ENCODE measurements at places on chromosomes 7 and 10.

DNA sequence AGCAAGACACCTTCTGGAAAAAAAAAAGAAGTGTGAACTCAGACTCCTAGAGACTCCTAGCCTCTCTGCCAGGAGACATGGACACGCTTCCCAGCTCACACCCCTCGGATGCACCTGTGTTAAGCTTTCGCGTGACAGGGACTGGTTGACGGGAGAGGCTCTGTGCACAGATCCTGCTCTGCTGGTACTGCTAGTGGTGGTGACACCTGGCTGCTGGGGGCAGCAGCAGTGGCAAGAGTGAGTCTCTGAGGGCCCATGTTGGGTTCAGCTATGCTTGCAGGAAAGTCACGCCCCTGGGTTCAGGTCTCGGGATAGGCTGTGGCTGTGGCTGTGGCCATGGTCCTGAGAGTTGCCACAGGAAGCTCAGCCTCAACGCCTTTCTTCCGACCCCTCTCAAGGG, 81.1 kb downstream of the XRCC2 start:
- DNase-seq, result peak; percentile 34

GRCh38 chr7:51013861-51014511, 231.3 kb upstream of the GRB10 start:
- DNase-seq, result peak; percentile 60

GRCh38 chr7:30708983-30709382, 26.7 kb upstream of the CRHR2 start:
- DNase-seq, result peak; percentile 92

DNA sequence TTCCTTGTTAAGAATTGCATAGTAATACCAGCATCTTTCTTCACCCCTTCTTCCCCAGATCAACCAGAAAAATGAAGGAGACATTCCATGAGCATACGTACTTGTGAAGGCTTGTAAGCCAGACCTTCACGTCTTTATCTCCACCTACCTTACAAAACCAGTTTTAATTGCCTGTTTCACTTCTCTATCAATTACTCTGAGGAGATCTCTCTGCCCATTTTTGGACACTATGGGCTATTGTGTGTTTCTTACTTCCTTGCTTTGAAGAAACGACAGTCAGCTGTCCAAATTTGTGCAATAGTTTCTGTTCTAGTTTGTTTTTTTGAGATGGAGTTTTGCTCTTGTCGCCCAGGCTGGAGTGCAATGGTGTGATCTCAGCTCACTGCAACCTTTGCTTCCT, 349.7 kb upstream of the MBL2 start:
- DNase-seq, result no peak

- DNase-seq, result no peak
These were observed 118.0 kb downstream of the OTUD1 start for GRCh38 chr10:23556727-23557440.

- no peak for DNase-seq
These were observed 155.0 kb downstream of the RTKN2 start for GRCh38 chr10:62113680-62114079.

GRCh38 chr10:44297963-44298362, 86.9 kb downstream of the CXCL12 start:
- DNase-seq, result no peak

DNA sequence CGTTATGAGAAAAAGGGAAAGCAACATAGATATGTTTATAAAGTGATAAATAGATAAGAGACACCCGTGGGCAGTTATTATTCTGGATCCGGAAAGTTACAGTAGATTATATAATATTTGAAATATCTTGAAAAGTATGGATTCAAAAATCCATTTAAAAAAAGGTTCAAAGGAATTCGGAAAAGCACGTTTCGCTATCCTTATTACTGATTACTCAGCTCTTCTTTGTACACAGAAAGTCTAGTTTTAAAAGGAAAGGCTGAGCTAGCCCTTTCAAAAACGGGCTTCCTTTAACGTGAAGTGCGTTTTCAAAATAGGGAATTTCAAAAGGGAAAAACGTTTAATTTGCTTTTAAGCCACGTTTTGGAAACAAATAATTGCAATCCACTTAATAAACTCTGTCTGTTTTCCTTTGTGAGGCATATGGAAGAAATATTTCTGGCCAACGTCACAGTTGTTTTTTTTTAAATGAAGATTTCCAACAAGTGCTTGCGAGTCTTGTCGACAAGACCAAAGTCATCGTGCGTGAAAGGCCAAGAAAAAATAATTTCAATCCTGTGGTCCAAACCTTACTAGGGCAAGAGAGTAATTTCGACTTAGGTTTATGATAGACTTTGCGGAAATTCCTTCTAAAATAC, 2.2 kb upstream of the SKIDA1 start:
- DNase-seq, result no peak

GRCh38 chr7:152443586-152443985, 7.8 kb upstream of the KMT2C start:
- no peak for DNase-seq

DNA sequence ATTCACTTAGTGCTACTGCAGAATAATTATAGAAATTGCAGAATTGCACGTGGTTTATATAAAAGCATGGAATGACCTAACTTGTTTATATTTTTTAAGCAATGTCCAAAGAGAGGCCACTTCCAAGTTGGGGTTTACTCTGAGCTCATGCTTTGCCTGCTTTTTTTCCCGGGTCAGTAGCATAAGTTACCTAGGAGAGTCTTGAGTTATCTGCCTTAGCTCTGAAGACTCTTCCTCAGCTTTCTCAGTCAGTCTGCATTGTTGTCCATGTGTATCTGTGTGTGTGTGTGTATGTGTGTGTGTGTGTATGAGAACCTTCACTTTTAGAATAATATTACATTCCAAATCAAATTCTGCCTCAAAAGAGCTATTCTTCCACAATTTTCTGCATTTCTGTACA, 239.5 kb upstream of the TCF7L2 start:
- no peak for DNase-seq

DNA sequence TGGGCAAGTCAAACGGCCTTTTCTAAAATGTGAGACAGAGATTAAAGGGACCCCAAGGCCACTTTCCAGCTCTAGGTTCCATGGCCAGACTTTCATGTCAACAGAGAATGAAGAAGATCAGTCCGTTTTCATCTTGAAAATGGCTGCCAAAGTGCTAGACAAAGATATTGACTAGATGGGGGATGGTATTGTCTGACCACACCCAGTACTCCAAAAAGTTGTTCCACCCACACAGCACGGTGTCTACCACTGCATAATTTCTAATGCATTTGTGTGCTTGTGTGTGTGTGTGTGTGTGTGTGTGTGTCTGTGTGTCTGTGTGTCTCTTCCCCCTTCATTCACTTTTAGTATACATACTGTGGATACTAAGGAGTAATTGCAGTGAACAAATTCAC, 1.3 kb downstream of the COL1A2 start:
- DNase-seq, result no peak

GRCh38 chr7:131786204-131786603, 229.8 kb upstream of the PODXL start:
- DNase-seq, result no peak

GRCh38 chr7:39560408-39560807, 5.8 kb upstream of the YAE1 start:
- DNase-seq, result no peak

- DNase-seq, result no peak
These were observed 41.1 kb downstream of the ZC3HC1 start for GRCh38 chr7:130009848-130010688.

DNA sequence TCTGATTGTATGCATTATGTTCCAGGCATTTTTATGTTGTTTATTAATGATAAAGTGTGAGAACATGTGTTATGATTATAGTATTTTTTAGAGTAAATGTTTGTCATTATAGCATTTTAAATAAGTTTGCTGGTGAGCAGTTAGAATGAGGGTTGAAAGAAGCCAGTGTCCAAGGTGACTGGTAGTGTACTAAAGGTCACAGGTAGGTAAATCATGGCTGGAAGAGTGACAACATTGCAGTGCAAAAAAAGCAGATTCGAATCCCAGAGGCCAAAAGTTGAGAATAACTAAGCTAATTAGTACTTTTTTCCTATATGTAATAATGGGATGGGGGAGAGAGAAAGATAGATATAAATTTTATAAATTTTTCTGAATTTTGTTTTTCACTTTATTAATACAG, 44.0 kb downstream of the RSBN1L start:
- DNase-seq, result no peak

- no peak for DNase-seq
These were observed 10.4 kb upstream of the NACAD start for GRCh38 chr7:45098983-45099839.

DNA sequence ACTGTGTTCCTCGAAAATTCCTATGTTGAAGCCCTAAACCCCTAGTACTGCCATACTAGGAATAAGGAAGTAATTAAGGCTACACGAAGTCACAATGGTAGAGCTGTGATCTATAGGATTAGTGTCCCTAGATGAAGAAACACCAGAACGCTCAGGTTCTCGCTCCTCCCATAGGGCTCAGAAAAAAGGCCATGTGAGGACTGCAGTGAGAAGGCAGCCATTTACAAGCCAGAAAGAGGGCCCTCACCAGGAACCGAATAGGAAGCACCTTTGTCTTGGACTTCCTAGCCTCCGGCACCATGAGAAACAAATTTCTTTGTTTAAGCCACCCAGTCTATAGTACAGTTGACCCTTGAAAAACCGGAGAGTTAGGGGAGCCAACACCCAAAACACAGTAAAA, 46.2 kb downstream of the CACUL1 start:
- no peak for DNase-seq

DNA sequence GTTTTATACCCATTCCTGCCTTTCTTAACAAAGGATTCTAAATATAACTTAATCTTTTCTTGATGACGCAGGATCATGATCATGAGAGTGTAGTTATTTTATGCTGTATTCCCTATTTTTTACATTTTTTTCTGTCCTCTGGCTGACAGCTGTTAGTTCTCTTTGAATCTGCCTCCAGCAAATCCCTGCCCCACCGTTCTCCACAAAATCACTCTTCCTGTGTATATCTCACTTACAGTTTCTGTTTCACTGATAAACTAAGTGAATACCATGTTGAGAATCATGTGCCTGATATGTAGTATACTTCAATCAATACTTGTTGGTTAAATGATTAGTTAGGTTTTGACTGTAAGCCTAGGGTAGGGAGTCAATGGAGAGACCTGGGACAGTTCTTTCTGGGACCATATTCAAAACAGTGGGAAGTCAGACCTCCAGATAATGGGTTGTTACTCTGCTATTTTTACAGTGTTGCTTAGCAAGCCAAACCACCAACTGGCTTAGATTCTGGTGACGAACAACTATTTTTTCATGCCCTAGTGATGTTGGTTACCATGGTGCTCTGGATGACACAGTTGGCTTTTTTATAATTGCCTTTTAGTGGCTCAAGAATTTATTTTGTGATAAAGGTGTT, 12.8 kb downstream of the CNNM1 start:
- DNase-seq, result no peak

GRCh38 chr10:44752451-44753441, 158.4 kb upstream of the TMEM72 start:
- DNase-seq, result no peak

DNA sequence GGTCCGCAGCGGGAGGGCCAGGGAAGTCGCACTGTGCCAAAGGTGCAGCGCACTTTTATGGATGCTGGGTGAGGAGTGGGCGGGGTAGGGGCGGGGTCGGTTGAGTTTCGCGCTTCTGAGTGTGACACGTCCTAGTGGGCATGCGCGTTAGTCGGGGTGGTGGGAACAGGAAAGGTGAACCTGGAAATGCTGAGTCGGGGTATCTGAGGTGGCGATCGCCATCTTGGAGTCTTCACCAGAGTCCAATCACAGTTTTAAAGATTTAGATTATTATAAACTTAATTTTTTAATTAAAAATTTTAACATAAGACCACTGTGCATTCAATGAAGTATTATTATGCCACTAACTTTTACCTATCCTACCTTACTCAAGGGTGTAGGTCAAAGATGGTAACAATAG, 45.7 kb downstream of the ZNF138 start:
- DNase-seq, result no peak

- no peak for DNase-seq
These were observed 41.2 kb downstream of the CH25H start for GRCh38 chr10:89165923-89166322.

DNA sequence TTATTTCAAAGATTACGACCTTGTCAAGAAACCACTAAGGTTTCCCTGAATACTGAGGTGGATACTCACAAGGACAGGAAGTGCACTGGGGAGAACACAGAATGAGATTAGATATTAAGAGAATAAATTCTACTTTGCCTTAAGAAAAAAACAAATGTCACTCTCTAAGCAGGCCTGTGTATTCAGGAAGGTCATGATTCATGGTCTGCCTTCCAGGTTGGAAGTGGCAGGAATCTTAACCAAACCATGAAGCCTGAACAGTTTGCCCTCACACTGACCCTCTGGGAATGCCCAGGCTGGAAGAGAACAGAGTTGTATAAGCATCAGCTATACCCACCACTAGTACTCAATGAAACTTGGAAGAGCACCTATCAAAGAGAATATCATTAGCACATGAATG, 227.6 kb downstream of the DGKI start:
- no peak for DNase-seq

DNA sequence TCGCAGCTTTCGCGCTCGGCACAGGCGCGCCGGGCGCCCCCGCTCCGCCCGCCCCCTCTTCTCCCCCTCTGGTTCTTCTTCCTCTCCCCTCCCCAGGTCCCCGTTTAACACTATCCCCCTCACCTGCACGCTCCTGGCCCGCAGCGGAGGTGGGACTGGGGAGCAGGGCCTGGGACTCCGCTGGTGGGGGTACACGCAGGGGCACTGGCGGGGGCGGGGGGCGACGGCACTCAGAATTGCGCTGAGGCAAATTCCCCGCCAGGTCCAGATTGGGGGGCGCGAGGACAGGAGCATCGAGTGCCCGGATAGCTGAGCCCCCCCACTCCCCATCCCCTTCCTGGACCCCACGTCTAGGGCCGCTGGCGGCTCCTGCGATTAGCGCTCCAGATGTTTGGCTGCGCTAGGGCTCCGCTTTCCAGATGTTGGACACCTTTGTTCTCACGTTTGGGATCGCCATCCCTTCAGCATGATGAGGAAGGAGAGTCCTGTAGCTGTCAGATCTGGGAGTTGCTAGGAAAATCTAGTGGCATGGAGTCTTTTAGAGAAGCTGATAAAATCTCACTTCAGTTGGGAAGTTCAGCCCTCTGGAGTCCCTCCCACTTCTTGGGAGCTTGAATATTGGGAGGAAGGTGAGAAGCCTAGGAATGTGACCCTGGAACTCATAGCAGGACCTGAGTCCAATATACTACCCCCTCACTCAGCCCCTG, 31.4 kb upstream of the PAX2 start:
- DNase-seq, result no peak

GRCh38 chr7:4066206-4066605, 615.9 kb upstream of the FOXK1 start:
- no peak for DNase-seq

All from lower leg skin (tissue), 4 donors.